ENCODE measurements at places on chromosomes 4 and X.

DNA sequence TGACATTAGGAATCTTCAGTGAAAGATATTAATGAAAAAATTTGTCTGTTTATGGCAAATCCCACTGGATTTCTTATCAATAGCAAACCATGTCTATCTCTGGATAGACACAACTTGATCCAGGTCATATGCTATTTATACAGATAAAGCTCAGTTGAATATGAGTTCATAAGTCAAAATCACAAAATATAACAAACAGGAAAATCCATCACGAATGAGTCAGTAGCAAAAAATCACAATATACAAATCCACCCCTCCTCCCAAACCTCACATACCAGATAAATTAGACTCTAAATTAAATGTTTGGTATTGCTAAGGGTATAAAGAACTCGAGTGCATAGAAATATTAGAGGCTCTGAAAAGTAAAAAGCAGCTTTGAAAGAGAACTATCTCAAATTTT is 420.5 kb downstream of the TLL1 start:
- DNase-seq, result no peak

GRCh38 chr4:1748465-1748995 is 27.2 kb downstream of the TACC3 start:
- DNase-seq, result peak; percentile 13

DNA sequence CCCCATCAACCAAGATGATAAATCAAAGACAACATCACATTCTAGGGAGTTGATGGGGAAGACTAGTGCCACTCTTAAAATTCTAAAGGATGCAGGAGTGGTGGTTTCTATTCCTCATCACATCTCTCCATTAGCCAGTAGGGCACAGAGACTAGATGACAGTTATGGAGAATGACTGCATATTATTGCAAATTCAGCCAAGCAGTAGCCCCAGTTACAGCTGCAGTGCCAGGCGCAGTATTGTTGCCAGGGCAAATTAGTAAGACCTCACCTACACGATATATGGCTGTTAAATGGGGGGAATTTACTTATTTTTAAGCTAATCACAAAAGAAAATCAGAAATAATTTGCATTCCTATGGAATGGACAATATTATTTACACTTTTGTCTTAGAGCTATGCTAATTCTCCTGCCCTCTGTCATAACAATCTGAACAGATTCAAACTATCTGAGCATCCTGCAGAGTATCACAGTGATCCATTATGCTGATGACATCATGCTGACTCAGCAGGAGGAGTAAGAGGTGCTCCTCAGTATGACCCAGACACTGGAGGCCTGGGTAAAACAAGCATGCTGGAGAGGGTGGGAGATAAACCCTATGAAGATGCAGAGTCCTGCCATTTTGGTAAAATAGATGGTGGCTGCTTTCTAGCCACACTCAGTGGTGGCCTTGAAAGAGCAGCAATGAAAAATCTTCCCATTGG is 24.7 kb downstream of the ETNPPL start:
- DNase-seq, result peak; percentile 12

GRCh38 chr4:105147016-105147552 is 408 bp downstream of the TET2 start:
- no peak for DNase-seq

DNA sequence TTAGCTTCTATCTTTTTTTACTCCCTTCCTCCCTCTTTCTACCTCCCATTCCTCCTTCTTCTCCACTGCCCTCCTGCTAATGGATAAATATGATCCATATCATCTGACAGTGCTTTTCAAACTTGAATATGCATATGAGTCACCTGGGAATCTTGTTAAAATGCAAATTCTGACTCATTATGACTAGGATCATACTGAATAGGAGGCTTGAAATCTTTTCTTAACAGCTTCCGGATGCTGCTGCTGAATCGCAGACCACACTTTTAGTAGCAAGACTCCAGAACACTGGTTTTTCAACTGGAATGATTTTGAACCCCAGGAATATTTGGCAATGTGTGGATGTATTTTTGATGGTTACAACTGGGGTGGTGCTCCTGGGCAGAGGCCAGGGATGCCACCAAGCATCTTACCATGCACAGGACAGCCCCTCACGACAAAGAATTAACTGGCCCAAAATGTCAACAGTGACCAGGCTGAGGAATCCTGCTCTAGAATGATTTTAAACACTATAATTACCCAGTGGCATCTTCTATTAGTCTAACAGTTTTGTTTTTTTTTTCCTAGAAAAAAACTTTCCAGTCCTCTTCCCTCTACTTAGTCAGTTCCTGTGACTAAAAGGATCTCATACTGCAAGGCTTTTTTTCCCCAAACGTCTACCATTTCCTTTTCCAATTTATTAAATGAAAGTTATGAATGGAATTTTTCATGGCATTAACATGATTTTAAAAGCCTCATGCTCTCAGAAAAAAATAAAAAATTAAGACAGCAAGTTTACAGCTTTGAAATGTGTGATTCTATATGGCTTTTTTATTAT is 10.6 kb upstream of the PYURF start:
- peak; percentile 85 for DNase-seq

- DNase-seq, result no peak
Observed at GRCh38 chr4:141121101-141121500, 12.2 kb downstream of the RNF150 start.

DNA sequence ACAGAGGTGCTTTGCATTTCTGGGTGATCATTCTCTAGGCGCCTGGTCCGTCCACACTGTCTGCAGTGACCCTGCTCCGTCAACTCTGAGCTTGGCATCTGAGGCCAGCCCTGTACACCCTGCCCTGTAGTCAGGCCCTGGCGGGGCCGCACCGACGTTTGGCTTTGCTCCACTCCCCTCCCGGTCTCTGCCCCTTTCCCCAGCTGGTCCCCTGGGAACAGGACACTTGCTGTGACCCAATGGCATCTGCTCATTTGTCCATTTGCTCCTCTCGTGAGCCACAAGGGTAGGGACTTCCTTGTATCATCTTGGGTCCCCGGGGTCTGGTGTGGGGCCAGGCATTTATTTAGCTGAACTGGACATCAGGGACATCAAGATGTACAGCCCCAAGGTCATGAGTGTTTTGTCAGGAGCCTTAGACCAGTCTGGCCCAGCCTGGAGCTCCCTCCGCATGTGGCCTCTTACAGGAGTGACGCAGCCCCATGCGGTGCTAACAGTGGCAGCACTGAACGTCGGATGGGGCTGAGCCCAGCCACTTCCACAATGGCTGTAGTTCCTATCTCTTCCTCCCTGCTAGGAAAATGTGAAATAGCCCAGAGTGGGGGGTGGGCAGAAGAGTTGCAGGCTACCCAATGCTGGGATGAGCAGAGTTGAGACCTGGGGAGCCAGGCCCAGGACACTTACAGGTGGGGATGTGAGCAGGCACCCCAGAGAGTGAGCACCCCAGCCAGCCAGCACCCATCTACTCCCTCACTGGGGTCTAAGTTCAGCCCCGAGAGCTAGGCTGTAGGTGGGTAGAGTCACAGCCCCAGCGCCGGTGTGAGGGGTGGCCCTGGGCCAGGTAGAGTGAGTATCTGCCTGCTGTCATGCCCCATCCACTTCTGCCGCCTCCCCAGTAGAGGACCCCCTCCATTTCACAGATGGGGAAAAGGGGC is 2.0 kb upstream of the SH3BP2 start:
- DNase-seq, result no peak

Data from stromal cell of bone marrow (primary cell).